Heart left ventricle (tissue), 16 donors: ENCODE measurements at places on chromosomes 1 and 21.

DNA sequence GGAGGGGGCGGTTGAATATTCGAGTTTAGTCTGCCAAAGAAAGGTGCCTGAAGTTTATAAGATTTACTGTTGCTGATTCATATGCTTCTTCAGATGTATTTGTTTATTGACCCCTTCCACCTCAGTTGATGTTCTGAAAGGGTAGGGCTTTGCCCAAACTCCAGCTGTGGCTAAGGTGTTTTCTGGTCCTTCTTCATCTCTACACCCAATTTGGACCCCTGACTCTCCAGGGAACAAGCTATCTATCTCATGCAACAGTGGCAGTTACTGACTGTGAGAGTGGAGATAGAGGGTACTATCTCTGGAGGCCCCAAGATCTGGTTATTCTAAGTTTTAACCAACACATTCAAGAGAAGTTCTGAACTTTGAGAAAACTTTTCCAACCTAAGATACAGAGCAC lies 12.6 kb upstream of the ALG14 start:
- no peak for DNase-seq

GRCh38 chr1:86788300-86789206 lies 84.2 kb downstream of the SH3GLB1 start:
- DNase-seq = no peak

DNA sequence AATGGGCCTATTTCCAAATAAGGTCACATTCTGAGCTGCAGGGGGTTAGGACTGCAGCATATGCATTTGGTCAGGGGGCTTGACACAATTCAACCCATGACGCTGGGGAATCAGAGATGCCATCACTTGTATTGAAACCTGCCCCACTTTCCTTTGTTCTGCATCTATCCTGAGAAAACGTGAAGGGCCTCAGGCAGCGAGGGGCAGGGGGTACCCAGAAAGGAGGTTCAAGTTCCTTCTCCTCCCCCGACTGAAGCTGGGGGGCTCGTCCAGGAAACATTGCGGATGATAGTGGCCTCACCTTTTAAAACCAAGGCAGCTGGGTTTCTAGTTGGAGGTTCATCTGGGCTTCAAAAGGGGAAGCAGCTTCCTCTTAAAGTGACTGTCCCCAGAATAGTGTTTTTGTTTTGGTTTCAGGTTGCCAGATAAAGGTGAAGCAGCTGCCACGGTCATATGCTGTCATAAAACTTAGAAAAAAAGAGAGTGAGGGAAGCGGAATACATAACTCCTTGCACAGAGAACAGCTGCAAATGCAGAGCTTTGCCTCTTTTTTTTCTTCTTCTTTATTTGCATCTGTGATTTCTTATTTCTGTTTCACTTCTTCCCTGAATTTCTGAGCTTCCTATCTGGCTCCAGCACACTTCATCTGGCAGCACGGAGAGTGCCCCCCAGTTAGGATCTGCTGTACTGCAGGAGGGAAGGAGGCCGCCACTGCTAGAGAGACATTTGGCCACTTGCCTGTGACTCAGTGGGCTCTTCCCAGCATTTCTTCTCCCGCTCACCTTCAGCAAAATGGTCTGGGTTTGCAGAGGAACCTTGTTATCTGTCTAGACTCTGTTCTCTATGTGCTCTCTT lies 142.0 kb downstream of the AJAP1 start:
- DNase-seq = no peak

DNA sequence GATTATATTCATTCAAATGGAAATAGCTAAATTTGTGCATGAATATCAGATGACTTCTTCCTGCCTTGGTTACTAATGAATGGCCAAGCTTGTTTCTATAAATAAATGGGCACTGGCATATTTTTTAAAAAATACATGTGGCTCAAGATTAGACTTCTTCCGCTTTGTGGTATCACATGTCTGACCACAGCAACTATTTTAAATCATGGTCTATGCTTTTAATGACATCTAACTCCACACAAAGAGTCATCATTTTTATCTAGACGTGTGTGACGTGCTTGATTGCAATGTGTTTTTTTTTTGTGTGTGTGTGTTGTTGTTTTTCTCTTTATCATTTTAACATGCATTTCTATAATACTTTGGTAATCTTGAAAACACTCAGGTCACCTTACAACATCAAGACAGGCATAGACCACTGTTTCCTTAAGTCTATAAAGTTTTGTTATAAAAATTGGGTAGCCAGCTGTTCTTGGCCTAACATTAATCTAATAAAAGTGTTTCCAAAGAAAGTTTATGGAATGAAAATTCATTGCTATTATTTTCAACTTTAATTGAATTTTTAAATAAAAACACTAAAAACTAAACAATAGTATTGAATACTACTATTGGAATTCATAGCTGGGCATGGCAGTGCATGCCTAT lies 29.5 kb downstream of the RGS1 start:
- no peak for DNase-seq

GRCh38 chr1:231626951-231627614 lies 493 bp downstream of the DISC1 start:
- DNase-seq = peak; percentile 88

DNA sequence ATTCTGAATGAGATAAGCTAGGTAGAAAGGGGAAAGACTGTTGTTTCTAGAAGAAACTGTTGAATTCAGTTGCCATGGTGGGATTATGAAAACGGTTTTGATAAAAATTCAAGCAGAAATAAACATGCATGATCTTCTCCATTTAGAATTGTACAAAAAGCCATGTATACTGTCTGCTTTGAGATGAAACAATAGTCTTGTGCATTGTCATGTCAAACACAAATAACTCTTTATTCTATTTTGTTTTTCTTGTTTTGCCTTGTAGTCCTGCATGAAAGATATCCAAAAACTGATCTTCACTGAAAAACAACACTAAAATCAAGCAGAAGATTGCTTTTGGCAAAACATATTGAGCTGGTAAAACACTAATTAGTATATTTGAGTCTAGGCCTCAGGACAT lies 659.9 kb downstream of the LTN1 start:
- DNase-seq = no peak

GRCh38 chr21:24910591-24910990 lies 696.7 kb downstream of the MRPL39 start:
- DNase-seq = no peak
